Mammary microvascular endothelial cell (primary cell): ENCODE measurements at places on chromosomes 12 and 14. TPM values are rescaled to one million over a fixed set of nuclear protein-coding genes. Genes with fewer than 3 reads are reported as not detected.

The NANOG gene
- not detected in 2 replicates for total RNA-seq

The TBC1D30 gene
- total RNA-seq: 17.5 and 24.4 TPM in 2 replicates

The MMP17 gene
- total RNA-seq: 14.0 and 16.0 TPM in 2 replicates

The SMIM41 gene
- total RNA-seq: not detected in 2 replicates

The TGM1 gene
- total RNA-seq: 0.27 and 2.1 TPM in 2 replicates

The RPL41 gene
- 2,181 and 3,254 TPM in 2 replicates for total RNA-seq
